ENCODE measurements at places on chromosomes 2 and 18.

- peak; percentile 23 for DNase-seq
These were observed 487.2 kb upstream of the GCFC2 start for GRCh38 chr2:76197842-76198448.

DNA sequence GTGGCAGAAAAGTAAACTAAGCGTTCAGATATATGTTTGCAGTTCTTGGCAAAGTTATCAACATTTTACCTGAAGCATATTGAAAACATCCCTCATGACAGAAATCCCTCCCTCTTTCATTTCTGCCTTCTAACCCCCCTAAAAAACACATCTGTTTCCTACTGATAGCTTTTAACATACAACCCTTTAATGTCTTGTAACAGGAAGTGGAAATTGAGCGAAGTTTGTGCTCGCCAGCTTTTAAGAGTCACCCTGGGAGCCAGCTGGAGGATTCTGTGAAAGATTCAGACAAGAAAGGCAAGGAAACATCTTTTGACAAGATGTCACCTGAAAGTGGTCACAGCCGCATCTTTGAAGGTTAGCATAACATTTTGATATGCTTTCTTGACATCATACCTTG lies 247.4 kb downstream of the XIRP2 start:
- DNase-seq = no peak

DNA sequence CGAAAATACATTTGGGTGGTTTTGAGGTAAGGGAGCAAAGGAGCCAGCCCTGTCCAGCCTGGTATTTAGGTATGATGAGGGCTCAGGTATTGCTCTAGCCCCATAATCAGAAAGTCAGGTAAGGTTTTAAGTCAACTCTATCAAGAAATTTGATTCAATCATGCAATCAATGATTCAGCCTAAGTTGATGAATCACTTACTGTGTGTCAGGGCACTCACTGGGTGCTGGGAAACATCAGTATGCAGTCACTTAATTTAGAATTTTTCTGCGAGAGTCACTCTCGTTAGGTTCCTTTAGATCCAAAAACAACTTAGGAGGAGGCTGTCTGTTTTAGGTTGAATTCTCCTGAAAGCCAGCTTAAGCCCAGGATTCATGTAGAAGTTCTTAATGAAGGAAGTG lies 17.7 kb upstream of the SERPINB2 start:
- DNase-seq = no peak

DNA sequence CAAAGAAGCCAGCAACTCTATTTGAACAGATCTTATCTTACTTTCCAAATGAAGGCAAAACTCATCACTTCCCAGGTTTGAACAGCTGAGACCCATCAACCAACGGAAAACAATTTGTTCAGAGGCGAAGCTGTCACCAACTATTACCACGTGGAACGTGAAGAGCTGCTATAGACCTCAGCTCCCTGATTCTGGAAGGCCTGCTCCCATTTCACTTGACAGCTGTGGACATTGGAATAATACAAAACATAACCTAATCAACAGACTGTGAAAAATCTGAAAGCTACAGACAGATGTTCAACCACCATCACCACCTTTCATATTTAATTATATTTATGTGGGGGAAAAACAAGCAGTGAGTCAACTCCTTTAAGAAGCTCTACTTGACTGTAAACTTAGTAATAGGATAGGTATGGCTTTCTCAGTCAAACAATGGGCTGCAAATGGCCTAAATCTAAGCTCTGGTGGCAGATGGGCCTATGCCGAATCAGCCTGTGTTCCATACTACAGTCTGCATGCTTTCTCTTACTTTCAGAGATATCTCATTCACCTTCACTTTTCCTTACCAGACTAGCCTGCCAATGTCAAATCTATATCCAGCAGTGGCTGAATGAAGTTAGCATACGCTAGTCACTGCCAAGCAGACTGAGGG lies 896.4 kb downstream of the TDRD15 start:
- DNase-seq = no peak

- no peak for DNase-seq
These were observed 132.1 kb upstream of the SETBP1 start for GRCh38 chr18:44548291-44549221.

DNA sequence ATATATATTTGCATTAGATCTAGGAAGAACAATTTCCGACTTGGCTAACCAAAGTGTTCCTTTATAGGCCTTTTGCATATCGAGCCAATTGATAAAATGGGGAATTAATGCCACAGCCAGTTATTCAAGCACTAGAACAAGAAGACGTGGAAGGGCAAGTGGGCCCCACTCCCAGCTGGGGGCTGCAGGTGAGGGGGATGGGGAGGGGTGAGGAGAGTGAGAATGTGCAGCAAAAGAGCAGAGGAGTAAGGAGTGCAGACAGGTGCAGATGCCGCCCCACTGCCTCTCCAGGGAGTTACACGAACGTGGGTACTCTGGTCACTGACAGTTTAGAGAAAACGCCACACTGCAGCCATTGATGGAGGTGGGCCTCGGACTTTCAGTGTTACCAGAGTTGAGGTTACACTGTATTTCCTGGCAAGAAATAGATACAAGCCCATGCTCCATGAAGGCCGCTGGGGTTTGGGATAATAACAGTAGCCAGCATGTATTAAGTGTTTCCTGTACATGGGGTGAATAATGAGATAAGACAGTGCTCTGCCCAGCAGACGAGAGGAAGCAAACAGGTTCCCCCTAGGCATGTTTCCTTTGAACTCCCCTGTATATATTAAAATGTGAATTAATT lies 40.9 kb downstream of the GORASP2 start:
- DNase-seq = no peak

DNA sequence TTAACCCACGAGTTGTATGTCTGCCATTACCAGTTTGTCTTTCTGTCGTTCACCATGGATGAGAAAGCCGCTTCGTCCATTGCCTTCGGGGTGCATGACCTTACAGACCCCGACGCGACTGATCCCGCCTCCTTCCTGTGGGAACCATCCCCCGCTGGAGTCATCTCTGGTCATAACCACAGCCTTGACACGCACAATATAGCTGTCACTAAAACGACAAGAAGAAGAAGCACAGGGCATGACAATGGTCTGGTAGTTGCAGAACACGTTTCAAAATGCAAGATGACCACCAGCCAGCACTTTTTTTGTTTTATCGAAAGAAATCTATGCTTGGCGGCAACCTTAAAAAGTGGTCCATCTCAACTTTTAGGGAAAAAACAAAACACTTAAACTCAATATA lies 87.7 kb downstream of the SPRED2 start:
- no peak for DNase-seq

DNA sequence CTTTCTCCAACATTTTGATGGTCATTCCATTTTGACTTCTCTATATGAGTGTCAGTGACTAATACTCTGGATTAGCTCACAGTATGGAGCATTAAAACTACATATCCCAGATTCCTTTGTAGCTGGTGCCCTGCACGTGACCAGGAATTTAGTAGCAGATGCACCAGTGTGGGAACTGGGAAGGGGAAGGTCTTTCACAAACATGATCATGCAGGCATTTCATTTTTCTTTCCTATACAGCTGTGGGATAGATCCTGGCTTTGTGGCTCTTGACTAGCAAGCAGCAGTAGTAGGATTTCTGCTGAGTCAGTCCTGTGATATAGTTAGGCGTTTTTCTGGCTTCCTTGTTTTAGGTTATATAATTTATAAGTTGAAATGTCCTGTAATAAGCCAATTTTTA lies 971.0 kb upstream of the CDH2 start:
- DNase-seq = no peak

DNA sequence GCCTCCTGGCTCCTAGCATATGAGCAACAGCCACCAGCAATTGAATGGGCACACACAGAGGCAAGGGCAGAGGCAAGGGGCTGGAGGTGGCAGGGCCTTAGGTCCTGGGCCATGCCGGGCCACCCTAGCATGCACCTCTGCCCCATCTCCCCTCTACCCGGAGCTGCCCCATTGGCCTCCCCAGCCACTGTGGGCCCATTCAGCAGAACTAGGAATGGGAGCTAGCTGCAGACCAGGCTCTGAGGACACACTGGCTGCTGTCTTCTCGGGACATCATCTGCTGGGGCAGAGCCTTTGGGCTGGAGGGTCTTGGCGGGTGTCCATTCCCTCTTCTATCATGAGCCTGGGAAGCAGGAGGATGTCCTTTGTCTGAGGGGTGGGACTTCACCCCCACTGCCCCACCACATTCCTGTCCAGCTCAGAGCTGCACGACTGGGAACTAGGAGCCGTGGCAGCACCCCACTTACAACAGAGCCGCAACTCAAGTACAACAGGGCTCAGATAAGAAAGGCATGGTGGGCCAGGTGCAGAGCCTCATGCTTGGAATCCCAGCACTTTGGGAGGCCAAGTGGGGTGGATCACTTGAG lies 800 bp downstream of the VIL1 start:
- DNase-seq = no peak

GRCh38 chr18:37787452-37787851 lies 221.9 kb upstream of the CELF4 start:
- no peak for DNase-seq

DNA sequence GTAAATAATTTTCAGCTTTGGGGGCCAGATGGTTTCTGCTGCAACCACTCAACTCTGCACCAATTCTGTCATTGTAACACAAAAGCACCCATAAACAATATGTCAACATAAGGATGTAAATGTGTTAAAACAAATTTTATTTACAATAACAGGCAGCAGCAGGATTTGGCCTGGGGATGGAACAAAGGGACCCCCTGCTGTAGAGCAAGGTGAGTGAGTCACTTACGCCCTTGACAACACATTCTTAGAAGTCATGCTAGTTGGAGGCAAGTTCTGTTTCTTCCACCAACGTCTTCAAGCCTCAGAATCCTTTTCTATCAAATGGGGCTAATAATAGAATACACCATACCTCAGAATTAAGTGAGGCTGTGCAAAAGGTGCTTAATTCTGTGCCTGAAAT lies 610.2 kb upstream of the SYT4 start:
- no peak for DNase-seq

DNA sequence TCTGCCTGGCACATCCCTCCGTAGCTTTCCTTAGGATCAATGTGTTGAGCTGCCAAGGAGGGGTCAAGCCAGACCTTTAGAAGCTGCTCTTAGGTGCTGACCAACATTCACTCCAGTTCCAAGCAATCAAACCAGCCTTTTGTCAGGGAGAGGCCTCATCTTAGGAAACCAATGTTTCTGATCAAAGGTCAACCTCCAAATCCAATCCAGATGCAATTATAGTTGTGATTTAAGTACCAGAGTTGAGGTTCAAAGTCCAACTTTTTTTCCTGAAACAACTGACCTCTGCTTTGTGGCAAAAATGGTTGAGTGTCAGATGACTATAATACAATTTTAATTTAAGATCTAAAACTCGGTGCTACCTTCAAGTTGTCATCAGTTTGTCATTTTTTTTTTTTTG lies 303.4 kb downstream of the ALK start:
- DNase-seq = no peak

GRCh38 chr2:68755071-68755470 lies 20.5 kb downstream of the ARHGAP25 start:
- DNase-seq = no peak

DNA sequence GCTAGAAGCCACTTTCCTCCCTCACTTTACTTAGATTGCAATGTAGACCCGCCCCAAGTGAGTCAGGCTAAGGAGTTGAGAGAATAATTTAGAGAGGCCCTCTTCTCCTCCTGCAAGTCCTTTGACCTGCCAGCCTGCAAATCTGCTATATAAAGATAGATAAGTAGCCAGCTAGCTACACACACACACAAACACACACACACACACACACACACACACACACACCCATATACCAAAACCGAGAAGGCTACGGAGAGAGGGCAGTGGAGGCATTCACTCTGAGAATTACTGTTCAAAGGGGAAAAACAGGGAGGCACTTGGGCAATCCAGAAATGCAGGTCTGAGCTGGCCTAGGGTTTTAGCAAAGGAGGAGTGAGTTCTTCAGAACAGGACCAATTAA lies 23.0 kb upstream of the SMAD7 start:
- DNase-seq = no peak

DNA sequence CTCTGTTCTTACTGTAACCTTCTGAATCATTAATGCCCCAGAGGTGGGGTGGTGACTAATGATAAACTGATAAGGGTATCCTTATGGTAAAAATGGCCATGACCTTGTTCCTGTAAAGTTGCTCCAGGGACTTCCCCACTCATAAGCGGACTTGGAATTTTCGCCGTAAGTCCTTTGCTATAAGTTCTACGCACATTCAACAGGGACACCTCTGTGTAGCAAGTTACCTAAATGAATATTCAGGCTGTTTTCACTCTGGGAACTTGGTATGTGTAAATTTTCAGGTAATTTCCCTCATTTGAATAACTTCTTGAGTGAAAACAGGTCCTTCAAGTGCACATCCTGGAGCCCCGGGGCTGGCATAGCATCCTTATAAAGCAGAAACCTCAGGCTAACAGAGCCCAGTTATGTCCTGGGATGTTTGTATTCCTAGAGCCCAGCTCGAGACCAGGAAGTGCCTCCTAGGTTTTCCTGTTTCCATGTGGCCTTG lies 9.4 kb upstream of the AGFG1 start:
- no peak for DNase-seq

DNA sequence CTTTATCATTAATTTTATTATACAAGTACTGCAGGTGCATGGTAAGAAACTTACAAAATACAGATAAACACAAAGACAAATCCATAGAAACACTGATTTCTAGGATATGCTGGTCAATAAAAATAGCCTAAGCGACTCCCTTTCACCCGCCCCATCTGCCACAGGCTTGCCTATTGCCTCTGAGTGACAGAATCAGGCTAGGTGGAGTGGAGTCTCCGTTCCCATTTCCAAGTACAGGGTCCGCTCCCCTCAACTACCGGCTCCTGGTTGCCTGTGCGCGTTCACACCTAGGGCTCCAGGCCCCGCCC lies 201 bp upstream of the TRAPPC12 start:
- DNase-seq = no peak

DNA sequence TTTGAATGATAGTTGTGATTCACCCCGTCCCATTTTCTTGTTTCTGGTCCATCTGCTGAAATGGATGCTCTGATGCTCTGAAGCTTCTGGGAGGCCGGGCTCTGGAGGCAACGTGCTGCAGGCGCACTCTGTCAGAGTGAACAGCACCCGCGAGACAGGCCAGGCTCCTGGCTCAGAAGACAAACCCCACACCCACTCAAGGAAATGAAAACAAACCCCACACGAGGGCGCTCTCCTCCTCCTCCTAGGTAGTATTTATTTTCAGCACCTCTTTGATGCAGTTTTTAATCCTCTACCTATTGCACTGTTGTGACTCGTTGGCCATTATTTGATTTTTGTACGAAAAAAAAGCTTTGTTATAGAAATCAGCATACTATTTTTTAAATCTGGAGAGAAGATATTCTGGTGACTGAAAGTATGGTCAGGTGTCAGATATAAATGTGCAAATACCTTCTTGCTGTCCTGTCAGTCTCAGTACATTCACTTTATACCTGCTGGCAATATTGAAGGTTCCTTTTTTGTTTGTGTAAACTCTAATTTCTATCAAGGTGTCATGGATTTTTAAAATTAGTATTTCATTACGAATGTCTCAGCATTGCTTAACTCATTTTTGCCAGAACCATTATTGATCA lies 10.3 kb upstream of the CHST10 start:
- peak; percentile 49 for DNase-seq

- DNase-seq = no peak
These were observed 428.2 kb upstream of the ETAA1 start for GRCh38 chr2:66968946-66969345.

DNA sequence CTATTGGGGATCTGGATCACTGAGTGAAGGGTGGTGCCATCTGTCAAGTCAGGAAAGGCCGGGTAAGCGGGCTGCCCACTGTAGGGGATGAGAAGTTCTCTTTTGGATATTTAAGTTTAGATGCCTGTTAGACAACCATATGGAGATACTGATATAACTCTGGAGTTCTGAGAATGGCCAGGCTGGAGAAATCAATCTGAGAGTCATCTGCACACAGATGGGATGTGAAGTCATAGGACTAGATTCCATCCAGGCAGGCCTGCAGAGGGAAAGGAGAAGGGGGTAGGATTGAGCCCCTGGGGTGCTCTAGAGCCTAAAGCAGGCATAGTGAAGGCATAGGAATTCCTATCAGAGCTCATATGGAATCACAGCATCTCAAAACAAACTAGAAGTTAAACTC lies 30.1 kb downstream of the SPRED2 start:
- no peak for DNase-seq

Measured in CD4-positive, alpha-beta T cell treated with Interleukin-15 for 4 hours (primary cell).